T-cell (primary cell): ENCODE measurements at places on chromosomes 12 and 14.

GRCh38 chr14:50757702-50758101 lies 73.3 kb downstream of the NIN start:
- no peak overlapping the region for H3K27ac ChIP-seq
- no peak overlapping the region for H3K4me3 ChIP-seq
- no peak for DNase-seq
- H3K36me3 ChIP-seq, result peaks cover 85% of the 10 kb centered on the region

DNA sequence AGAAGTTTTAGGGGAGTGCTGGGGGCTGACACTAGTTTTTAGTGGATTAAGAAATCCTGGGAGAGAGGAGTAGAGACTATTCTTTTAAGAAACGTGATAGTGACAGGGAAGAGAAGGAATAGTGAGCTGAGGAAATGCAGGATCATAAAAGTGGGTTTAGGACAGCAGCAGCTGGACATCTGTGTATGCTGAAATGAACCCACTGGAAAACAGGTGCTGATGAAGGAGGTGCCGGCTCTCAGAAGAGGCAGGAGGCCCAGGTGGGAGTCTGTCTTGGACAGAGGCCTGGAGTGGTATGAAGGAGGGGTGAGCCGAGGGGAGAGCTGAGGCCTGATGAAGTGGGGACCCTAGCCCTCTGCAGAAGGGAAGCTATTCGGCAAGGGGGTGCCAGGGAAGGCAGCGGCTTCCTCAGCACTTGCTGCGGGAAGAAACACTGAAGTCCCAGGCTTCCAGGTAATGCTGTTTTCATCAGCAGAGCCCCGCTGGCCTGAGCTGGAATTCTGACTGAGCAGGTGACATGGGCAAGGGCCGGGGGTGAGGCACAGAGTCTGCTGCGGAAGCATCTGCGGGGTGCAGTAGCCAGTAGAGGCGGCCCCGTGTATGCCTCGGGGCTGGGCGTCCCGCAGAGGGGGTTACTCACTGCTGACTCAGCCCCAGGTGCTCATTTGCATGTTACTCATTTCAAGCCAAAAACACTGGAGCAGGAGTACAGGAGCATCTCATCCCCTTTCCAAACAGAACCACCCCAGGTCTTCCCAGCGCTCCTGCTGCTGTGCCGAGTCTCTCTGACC lies 89.7 kb downstream of the TMCC3 start:
- no peaks in the 10 kb centered on the region for H3K4me1 ChIP-seq
- H3K27me3 ChIP-seq, result peaks cover 5% of the 10 kb centered on the region
- DNase-seq, result no peak
- no peaks in the 10 kb centered on the region for H3K36me3 ChIP-seq
- H3K4me3 ChIP-seq, result no peak overlapping the region

DNA sequence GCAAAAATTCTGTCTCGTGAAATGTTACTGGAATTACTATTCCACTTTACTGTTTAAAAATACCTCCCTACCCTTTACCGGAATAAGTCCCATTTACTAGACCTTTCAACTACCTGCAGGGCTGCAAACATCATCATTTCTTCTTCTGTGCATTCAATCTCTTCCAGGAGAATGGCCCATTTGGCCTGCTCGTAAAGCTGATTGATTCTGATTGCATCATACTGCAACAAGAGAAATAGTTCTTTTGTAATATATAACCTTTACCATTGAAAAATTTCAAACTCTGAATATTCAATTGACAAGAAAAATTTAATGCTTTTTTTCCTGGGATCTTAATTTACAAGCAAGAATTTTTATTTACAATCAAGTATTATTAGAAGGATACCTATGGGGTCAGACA lies 72.4 kb downstream of the FERMT2 start:
- no peaks in the 10 kb centered on the region for H3K36me3 ChIP-seq
- no peak for DNase-seq
- H3K27me3 ChIP-seq, result no peaks in the 10 kb centered on the region
- H3K4me1 ChIP-seq, result no peaks in the 10 kb centered on the region
- no peak overlapping the region for H3K4me3 ChIP-seq

GRCh38 chr12:115382681-115383080 lies 698.7 kb upstream of the TBX3 start:
- no peak overlapping the region for H3K4me3 ChIP-seq
- no peak overlapping the region for H3K27ac ChIP-seq
- no peak for DNase-seq
- H3K4me1 ChIP-seq, result no peaks in the 10 kb centered on the region
- no peaks in the 10 kb centered on the region for H3K36me3 ChIP-seq

- no peak for DNase-seq
- H3K36me3 ChIP-seq, result no peaks in the 10 kb centered on the region
- no peak overlapping the region for H3K4me3 ChIP-seq
- peaks cover 7% of the 10 kb centered on the region for H3K27me3 ChIP-seq
- peaks cover 13% of the 10 kb centered on the region for H3K4me1 ChIP-seq
Observed at GRCh38 chr14:61174987-61175386, 106.2 kb downstream of the TMEM30B start.

GRCh38 chr14:30610787-30611343 lies 11.3 kb upstream of the SCFD1 start:
- H3K36me3 ChIP-seq, result peaks cover 16% of the 10 kb centered on the region
- no peak overlapping the region for H3K4me3 ChIP-seq
- no peaks in the 10 kb centered on the region for H3K27me3 ChIP-seq
- no peak for DNase-seq
- H3K4me1 ChIP-seq, result no peaks in the 10 kb centered on the region
- H3K27ac ChIP-seq, result no peak overlapping the region

GRCh38 chr12:109130297-109131153 lies 14.1 kb downstream of the ACACB start:
- H3K4me1 ChIP-seq, result no peaks in the 10 kb centered on the region
- H3K27ac ChIP-seq, result no peak overlapping the region
- DNase-seq, result no peak
- no peaks in the 10 kb centered on the region for H3K36me3 ChIP-seq
- no peak overlapping the region for H3K4me3 ChIP-seq
